SJSA1 (cell line): ENCODE measurements at places on chromosomes 7 and 10. TPM values are rescaled to one million over a fixed set of nuclear protein-coding genes. Genes with fewer than 3 reads are reported as not detected.

- DNase-seq = peak; percentile 33
Measured at GRCh38 chr7:139618482-139619366, 95.2 kb downstream of the CLEC2L start.

Gene CYP3A4
- total RNA-seq = not detected in 2 replicates

Gene NEBL
- 0.22 and 0.66 TPM in 2 replicates for total RNA-seq

GRCh38 chr10:111890046-111890445 is 293.5 kb downstream of the GPAM start:
- DNase-seq = no peak

GRCh38 chr7:91082038-91082437 is 182.2 kb upstream of the FZD1 start:
- DNase-seq = peak; percentile 65

Gene BTAF1
- 22.4 and 36.1 TPM in 2 replicates for total RNA-seq

DNA sequence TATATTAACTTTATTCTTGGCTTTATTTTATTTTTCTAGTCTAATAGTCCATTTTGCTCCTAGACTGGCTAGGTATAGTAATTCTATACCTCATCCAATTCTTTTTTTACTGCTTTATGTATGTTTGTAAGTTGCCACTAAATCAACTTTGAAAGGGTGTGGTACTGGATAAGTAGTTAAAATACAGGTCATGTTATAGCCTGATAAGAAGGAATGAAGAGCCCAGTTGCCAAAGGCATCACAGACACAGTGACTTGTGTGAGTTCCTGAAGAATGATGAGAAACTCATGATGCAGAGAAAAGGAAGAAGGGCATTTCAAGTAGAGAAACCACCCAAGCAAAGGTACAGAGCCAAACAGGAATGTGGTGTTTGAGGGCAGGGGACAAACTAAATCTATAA is 27.3 kb downstream of the NAPEPLD start:
- no peak for DNase-seq

- DNase-seq = no peak
Measured at GRCh38 chr10:130472236-130472635, 336.0 kb downstream of the GLRX3 start.

Gene AZGP1
- total RNA-seq = not detected in 2 replicates

DNA sequence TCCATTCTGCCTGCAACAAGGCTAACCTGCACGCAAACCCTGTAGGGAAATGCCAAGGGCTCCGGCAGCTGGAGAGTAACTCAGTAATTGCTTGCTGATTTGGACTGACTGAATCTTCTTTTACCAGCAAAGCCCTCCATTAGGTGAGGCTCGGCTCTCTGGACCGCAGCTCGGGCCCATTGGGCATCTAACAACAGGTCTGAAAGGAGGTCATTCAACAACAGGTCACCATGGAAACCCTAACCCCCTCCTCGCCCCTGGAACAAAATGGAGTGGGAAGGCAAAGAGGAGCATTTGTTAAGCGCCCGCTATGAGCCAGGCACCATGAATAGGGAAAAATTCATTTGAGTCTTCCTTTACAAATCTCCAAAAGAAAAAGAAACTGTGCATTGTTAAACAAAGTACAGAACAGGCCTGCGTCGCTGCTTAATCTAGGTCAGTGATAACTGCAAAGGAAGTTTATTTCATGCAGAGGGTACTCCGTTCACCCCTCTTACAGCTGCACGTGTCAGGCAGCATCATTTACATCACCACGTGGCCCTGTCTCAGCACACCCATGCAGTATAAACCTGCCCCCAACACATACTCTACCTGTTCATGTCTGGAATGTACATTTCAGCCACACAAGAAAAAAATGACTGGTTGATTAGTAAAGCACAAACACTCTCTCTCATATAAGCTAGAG is 248.8 kb upstream of the NEBL start:
- DNase-seq = no peak

Gene AEBP1
- total RNA-seq = not detected in 2 replicates

GRCh38 chr10:125811251-125811650 is 11.8 kb downstream of the UROS start:
- DNase-seq = no peak

GRCh38 chr7:158676171-158676840 is 28.3 kb downstream of the NCAPG2 start:
- no peak for DNase-seq

DNA sequence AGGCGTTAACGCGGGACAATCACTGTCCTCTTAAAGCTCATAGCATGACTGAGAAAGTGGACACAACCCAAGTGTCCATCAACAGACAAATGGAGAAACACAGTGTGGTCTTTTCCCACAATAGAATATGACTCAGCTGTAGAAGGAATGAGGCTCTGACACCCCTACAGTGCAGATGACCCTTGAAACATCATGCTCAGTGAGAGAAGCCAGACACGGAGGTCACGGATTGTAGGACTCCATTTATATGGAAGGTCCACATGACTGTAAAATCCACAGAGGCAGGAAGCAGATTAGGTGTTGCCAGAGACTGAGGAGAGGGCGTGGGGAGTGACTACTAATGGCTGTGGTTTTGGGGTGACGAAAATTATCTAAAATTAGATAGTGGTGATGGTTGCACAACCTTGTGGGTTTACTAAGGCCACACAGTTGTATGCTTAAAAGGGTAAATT is 6.1 kb upstream of the NCAPG2 start:
- DNase-seq = no peak

Gene MYL10
- total RNA-seq = not detected in 2 replicates

DNA sequence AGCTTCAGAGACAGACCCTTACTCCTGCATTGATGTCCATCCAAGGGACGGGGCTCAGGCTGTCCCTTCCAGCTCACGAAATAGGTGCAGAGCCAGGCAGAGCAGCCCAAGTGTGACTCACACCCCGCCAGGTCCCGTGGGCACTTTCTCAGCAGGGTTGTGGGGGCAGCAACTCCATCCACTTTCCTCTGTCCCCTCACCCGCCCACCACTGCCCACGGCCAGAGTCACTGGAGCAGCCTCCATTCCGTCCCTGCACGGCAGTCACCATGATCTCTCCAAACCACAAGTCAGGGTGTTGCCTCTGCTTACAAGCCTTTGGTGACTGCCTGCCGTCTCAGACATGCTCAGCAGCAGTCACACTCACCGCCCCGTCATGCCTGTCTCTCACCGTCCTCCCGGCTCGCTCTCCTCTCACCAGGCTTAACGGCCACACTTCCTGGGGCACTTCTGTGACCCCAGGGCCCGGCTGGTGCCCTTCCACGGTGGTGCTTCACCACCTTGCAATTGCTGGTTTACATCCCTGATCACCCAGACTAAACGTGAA is 39.3 kb downstream of the CALML3 start:
- DNase-seq = peak; percentile 68

DNA sequence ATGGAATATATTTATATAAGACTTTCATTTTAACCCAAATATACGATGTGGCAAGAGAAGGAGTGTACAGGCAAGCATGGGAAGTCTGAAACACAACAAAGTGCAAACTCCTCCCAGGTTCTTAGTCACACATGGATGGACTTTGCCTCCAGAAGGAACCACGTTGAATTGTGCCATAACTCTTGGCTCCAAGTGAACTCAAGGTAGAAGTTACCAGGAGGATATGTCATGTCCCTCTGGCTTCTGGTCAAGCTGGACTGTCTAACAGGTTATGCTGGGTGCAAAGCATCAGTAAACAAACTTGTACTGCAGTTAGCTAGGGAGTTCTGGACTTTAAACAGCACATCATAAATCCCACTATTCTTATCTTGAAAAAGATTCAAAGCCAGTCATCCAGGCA is 328.3 kb upstream of the TEX47 start:
- no peak for DNase-seq

- no peak for DNase-seq
Measured at GRCh38 chr10:119726676-119727261, 919 bp downstream of the INPP5F start.

GRCh38 chr7:13874783-13875182 is 114.7 kb downstream of the ETV1 start:
- DNase-seq = no peak

DNA sequence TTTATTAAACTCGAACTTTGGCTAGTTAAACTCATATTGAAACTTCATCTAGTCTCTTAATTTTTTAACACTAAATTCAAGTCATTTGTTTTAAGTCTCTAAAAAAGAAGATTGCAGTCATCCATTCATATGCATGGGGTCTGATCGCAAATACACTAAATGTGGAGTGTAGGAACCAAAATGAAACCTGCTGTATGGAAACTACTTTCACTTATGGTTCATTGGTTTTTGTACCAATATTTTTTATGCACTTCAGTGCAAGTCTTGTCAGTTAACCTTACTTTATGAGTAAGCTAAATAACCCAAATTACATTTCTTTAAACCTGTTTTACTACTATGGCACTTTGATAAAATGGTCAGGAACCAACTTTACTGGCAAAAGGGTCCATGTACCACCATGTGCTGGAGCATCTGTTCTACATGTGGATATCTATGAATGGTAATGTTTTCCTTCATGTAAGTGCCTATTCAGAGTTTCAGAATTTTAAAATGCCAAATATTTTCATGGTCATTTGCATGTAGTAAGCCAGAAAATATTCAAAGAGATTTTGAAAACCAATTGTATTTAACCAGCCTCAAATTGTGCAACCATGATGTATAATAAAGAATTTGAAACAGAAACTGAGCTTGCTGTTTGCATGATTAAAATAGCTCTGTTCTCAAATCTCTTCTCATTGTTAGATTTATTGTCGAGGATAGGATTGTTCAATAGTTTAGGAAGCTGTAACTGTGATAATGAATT is 7.6 kb upstream of the SUPV3L1 start:
- DNase-seq = no peak

GRCh38 chr10:6269953-6270867 is 67.5 kb downstream of the PFKFB3 start:
- DNase-seq = no peak

DNA sequence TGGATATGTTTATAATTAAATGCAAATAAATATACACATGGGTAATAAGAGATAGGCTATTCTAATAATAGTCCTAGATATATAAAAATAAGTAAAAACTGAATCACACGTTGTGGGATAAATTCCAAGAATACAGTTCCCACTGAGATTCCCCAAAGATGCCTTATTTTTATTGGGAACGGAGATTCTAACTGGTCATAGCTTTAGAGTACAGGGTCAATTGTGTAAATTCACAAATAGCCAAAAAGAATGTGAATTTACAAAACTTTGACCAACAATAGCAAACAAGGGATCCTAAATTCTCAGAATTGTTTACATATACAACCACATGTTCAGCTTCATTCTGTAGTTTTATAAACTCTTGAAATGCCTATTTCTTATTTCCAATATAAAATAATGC is 65.0 kb downstream of the VSTM4 start:
- DNase-seq = peak; percentile 36

Gene ITPRID1
- total RNA-seq = not detected in 2 replicates

GRCh38 chr10:109823196-109823595 is 100.1 kb downstream of the XPNPEP1 start:
- peak; percentile 75 for DNase-seq

Gene NEUROD6
- total RNA-seq = not detected in 2 replicates

Gene SEMA4G
- 0.42 and 0.88 TPM in 2 replicates for total RNA-seq

DNA sequence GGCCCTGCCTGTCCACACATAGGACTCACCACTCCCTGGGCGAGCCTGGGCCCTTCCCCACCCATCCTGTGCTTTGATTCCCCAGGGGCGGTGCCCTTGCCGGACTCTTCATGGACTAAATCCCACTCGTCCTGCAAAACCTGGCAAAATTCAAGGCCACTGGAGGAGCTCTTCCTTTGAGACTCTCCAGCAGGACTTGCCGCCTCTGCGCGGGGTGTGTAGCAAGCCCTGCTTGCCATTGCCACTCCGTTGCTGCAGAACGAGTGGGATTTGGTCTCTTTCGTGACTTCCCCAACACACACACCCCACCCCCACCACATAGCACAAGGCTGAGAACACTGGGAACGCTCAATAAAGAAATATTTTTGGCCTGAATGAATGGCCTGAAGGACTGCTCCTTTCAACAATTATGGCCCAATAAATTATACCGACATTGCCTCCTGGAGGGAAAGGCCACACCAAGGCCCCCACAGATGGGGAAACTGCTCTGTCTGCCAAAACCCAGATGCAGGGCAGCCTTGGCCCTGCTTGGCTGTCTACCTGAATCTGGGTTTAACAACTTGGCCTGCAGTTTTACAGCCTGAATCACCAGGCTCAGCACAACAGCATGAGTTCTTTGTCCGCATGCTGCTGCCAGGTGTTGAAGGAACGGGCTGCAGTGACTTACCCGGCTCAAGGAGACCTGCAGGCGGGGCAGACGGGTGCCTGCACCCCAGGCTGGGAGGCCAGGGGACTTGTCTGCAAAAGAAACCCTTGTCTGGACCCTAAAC is 72.8 kb upstream of the KAT6B start:
- DNase-seq = no peak

GRCh38 chr10:42755028-42755451 is 27.6 kb upstream of the BMS1 start:
- no peak for DNase-seq

DNA sequence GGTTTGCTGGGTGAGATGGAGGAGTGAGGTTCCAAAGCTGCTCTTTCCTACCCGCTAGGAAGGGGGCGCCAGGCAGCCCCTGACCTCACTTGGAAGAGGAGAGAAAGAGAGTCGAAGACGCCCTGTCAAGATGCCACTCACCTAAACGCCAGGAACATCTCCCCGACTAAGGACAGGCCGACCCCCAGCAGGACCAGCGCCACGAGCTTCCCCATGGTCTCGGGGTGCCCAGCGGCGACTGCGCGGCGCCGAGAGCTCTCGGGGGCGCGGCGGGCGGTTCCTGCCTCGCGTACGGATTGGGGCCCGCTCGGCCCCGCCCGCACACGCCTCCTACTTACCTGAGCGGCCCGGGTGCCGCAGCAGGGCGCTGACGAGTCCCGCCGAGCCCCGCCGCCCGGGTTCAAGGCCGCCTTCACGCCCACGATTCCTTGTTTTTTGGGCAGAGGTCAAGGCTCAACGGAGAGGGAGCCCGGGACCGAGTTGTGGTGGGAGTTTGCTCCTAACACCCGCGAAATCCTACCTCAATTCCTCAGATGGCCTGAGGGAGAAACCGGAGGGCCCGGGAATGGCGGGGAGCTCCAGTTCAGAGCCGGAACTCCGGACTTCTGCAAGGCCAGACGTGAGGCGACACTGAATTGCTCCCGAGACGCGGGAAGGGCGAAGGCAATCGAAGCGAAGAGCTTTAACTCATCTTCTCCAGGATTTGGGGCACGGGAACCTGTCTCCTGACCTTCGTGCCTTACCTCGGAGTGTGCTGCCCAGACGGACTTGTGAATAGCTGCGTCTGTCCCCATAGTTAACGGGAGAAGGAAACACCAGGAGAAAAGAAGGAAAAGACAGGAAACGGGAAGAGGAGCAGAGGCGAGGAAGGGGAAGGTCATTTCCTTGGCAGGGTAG is at the start of gene PON3:
Gene PON3, minus strand, starts transcription at position 240 of the 897 bp plus-strand sequence. Its CDS starts 25 bp downstream, at position 215.
- no peak for DNase-seq

Gene FAM170B
- total RNA-seq = not detected in 2 replicates

- peak; percentile 88 for DNase-seq
Measured at GRCh38 chr10:36280890-36281499, 638.9 kb upstream of the FZD8 start.

Gene GALNT17
- total RNA-seq = not detected in 2 replicates
